ENCODE measurements at places on chromosomes 16 and 17.

- no peak for DNase-seq
These were observed 139.5 kb downstream of the BCAS3 start for GRCh38 chr17:60817192-60817591.

- peak; percentile 80 for DNase-seq
These were observed at the start of gene NDE1 for GRCh38 chr16:15650019-15650697. Gene NDE1, plus strand, starts transcription at chr16:15650245. Its CDS starts 14,534 bp downstream, at chr16:15664779.

GRCh38 chr17:8067806-8068205, 19.7 kb downstream of the ALOX12B start:
- no peak for DNase-seq

DNA sequence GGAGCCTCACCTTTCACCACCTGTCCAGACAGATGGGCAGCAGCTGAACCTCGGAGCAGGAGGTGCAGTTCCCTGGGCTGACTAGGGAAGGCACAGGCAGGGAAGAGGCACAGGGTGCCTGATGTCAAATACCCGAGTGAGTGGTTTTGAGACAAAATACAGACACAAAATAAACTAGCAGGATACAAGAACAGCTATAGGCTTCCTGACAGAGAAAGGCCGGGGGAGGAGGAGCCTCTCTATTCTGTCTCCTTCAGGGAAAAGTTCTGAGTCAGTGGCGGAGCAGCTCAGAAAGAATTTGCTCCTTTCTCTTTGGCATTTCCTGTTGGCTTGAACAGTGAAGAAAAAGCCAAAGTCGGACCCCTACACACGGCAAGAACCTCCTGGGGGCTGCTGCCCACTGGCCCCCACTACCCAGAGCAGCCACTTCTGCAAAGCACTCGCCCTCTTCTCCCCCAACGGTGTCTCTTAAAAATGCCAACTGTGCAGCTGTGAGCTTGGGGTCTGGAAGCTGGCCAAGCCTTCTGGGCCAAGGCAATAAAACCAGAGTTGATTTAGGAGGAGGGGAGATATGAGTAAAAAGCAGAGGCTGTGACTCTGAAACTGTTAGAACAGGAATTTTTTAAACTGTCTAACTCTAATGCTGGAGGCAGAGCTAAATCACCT, 14.4 kb upstream of the FAAP100 start:
- DNase-seq: no peak

DNA sequence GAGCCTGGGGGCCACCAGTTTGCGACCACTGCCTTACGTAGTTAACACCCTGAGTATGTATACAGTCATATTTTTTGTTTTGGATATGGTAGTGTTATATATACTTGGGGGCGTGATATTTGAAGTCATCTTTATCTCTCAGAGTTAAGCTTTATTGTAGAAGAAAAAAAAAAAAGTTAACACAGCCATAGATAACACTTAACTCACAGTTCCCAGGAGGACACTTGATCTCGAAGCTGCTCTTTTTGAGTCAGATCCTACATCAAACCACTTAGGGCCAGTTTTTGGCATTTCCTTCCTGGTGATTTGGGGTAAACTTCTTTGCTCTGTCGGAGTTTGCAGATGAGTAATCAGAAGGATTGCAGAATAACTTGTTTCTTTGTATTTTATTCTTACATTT, 5.8 kb downstream of the ITPRIPL2 start:
- DNase-seq: no peak

GRCh38 chr17:10993126-10993525, 155.2 kb upstream of the PIRT start:
- no peak for DNase-seq

DNA sequence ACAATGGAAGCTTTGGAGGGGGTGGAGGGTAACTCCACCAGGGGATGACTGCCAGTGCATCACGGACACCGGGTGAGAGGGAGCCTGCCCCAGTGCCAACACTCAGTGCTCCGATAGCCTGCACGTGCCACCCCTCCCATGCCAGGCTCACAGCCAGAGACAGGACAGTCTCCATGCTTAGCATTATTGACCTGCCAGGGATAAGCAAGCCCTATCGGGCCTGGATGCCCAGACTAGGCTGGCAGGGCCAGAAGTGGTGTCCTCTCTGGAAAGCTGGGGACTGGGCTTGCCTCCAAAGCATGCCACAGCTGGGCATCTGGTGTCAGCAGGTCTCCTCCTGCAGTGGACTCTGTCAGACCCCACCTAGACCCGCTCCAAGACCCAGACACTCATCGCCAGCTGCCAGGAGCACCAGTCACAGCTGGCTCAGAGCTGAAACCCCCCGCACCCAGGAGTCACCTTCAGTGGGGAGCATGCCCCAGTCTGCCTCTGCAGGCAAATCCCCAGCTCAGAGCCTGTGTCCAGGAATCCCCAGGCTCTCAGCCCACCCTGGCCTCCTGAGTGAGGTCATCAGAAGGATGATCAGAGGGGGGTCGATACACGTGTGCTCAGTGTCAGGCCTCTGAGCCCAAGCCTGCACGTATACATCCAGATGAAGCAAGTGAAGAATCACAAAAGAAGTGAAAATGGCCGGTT, 1.8 kb upstream of the RHBDF1 start:
- DNase-seq: no peak

DNA sequence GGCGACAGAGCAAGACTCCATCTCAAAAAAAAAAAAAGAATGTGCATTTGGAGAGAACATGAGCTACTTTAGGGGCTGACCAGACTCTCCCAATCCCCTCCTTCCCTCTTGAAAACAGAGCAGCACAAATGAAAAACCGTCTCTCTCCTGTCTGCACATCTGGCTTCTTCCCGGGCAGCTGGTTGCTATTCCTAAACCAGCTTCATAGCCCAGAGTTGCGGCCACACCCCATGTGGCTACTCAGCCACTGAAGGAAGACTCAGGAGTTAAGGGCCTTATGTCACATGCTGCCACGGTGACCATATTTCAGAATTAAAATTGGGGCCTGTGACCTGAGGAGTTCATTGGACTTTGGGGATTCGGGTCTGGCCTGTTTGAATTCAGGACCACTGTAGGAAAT, 48.3 kb downstream of the KATNIP start:
- no peak for DNase-seq

DNA sequence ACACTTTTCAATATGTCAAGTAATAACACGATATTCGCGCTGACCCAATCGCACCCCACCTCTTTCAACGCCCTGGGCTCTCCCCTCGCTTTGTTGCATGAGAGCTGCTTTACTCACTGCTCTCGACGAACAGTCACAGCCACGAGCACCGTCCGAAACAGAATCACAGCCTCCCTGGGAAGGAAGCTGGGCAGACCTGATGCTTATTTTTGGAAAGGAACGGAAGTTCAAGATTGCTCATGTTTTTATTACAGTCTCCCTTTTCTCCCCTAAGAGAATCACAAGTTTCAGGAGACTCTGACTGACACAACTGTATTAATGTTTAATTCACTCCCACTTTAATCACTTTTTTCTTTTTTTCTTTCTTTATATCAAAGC, 67.8 kb downstream of the ANKRD11 start:
- peak; percentile 39 for DNase-seq

GRCh38 chr16:66357523-66357928, 9.0 kb upstream of the CDH5 start:
- peak; percentile 18 for DNase-seq

GRCh38 chr17:75003070-75003956, 9.2 kb upstream of the MRPL58 start:
- no peak for DNase-seq

GRCh38 chr16:76791151-76791550, 399.8 kb upstream of the MON1B start:
- no peak for DNase-seq

DNA sequence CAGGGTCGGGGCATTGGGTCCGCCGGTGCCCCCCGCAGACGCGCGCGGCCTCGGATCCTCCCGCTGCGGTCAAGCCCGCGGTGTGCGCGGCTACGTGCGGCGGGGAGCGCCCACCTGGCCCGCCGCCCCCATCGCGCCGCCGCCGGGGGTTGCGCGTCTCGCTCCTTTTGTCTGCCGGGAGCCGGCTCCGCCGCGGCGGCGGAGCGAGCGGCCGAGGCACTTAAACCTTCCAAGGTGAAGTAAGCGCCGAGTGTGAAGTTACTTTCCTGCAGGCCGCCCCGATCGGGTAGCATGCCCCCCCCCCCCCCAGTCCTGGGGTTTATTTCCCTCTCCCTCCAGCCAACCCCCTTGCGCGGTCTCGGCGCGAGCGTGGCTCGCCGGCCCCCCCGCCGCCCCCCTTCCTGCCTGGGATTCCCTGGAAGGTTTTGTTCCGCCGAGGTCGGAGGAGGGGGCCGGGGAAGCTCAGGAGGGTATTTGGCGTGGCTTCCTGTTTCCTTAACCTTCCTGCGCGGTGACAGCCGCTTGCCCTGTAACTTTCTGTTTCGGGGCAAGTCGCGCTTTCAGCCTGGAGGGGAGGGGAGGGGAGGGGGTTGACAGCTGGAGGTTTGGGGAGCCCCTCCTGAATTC, 56.6 kb upstream of the GSE1 start:
- DNase-seq: no peak

- DNase-seq: no peak
These were observed 371.8 kb upstream of the SALL1 start for GRCh38 chr16:51522902-51523301.
